Activated CD4-positive, CD25-positive, alpha-beta regulatory T cell treated with anti-CD3 and anti-CD28 coated beads, Interleukin-2, amount 50 U/mL, for 24 hours (primary cell): ENCODE measurements at places on chromosomes 12 and 14.

- no peak for ATAC-seq
These were observed 173.3 kb downstream of the PPM1H start for GRCh38 chr12:62761658-62762057.

DNA sequence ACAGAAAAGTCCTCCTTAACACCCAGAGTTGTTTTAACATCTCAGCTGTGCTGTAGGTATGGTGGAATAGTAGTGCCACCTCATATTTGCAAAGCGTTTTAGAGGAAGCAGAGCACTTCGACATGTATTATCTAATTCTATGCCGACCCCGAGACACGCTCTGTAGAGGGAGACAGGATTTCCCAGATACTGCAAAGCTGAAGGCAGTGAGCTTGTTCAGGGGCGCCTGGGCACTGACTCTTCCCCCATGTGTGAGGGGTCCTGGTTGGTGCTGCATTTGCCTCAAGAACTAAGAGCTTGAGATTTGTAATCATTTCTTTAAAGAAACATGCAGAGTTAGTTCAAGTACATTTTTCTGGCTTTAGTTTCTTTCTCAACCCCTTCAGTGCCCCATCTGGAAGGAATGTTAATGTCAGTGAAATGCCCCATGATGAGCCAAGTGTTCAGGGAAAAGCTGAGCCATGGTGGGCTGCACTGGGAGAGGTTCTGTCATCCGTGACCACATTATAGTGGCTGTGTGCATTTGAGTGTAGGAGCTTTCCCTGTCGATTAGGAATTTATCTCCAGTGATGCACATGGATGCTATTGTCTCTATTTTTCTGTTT, 66.3 kb downstream of the MBIP start:
- no peak for ATAC-seq

DNA sequence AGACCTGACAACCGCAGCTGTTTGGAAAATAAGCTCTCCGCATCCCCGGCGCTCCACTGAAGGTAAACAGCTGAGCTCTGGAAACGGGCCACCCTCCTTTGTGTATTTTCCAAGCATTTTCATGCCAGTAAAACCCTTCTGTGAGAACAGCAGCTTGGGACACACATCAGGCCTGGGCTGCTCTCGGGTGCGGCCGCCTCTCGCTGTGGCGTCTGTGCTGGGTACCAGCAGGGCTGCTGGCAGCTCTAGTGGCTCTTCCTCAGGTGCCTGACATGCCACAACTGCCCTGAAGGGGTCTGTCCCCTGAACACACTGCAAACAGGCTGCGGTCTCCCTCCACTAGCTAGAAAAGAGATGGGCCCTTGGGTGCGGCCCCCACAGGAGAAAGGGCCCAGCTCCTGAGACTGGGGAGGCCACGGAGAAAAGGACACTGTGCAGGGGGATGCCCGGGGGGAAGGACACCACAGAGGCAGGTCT, 96.3 kb downstream of the ITPK1 start:
- ATAC-seq: no peak

DNA sequence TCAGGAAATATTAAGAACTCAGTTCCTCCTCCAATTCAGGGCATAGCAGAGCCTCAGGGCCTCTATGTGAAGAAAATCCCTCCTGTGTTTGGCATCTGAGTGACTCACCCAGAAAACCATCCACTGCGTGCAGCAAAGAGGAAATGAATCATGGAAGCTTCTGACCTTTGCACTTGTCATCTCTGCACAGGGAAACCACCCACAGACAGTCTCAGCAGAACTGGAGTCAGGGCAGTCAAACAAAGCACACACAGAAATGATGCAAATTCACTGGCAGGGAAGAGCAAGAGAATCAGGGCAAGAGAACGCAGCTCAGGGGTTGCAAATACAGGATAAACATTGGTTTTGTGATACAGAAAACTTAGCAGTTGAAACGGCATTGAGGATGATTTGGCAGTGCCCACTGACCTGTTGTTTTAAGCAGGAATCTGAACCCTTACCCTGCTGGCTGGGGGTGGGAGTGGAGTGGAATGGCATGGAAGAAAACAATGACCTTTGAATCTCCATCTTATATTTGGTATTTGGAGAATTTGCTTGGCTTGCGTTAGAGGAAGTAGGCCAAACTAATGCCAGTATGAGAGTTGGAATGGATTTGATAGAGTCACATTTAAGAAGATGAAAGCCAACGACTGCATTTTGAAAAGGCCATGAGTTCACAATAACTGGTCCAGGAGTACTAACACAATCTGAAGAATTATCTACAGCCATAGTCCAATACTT, 53.5 kb downstream of the PHLDA1 start:
- ATAC-seq: peak; percentile 84

DNA sequence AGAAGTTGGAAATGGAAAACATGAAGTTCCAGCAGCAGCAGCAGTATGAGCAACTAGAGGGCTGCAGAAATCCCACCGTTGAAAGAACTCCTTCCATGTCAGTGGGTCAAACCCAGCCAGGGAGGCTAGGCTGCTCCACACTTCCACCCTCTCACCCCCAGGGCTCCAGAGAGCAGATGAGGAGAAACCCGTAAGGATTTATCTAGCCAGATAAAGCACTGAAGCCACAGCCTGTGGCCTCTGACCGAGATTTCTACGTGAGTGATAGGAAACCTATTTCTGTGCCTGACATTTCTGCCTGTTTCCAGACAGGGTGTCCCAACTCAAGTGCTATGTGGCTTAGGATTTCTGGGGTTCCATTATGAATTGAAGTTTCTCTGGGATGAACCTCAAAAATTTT, 100.0 kb upstream of the EEA1 start:
- no peak for ATAC-seq

DNA sequence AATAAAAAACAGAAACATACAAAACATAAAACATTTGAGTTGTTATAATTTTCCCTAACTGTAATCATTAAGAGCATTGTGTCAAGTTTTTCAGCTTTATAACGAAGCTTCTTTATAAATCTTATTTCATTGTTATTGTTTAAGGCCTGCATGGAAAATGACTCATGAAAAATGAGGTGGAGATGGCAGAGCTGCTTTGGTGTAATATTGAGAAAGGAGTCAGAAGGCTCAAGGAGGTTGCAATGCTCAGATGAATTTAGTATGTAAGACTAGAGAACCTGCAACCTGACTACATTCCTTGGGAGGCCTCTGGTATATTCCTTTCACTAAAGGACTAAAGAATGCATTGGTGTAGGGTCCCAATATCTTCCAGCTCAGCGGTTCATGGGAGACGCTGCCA, 61.5 kb downstream of the TMEM30B start:
- no peak for ATAC-seq

DNA sequence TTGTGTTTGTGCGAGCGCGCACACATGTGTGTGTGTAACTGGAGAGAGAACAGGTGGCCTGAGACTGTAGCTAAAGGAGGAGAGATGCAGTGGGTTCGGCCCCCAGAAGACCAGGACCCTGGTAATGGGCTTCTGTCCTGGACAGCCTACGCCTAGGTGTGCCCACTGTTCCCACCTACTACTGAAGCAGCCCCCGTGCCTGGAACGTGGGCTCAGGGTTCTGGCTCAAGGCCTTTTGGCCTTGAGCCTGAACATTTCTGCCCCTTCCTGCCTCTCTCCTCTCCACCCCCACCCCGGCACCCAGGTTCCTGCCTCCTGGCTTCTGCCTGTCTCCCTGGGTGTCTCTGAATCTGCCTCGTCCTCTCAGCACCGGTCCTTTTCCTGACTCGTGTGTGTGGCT, 1.5 kb upstream of the NXPH4 start:
- no peak for ATAC-seq

- ATAC-seq: no peak
These were observed 12.2 kb downstream of the PTPN11 start for GRCh38 chr12:112430929-112431328.

- ATAC-seq: no peak
These were observed 30.4 kb upstream of the GNPNAT1 start for GRCh38 chr14:52821805-52822250.

DNA sequence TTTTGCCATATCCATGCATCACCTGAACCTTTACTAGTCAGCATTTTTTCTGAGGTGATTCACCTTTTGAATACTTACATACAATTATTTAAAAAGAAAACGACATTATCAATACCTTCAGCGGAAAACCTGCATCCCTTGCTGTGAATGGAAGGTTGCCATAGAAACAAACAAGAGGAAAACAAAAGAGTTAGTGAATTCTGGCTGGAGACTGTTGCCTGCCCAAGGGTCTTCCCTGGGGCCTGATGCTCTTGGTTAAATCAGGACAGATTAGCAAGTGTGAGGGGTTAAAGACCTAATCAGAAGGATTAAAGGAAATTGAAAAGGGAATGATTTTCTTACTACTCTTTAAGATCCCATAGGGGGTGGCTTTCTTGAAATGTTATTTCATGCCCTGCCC, 96.0 kb upstream of the WSCD2 start:
- no peak for ATAC-seq

DNA sequence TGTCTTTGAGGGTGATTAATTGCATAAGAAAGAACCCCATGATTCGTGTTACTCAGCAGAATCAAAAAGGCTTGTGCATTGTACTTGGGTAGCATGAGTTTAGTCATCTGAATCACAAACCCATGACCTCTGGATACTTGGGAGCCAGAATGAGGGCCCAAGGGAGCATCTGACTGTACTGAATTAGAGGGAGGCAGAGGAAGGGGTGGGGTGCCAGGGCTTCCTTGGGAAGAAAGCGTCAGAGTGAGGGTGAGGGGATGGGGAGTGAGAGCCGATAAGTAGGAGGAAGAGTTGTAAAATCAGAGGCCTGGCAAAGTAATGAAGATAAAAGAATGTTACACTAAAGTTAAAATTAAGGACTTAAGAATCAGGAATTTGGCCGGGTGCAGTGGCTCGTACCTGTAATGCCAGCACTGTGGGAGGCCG, 29.8 kb downstream of the GPRC5D start:
- no peak for ATAC-seq
